ENCODE measurements at places on chromosomes 7 and 10.

- DNase-seq, result no peak
Observed at GRCh38 chr10:673492-673891, 16.0 kb downstream of the DIP2C start.

DNA sequence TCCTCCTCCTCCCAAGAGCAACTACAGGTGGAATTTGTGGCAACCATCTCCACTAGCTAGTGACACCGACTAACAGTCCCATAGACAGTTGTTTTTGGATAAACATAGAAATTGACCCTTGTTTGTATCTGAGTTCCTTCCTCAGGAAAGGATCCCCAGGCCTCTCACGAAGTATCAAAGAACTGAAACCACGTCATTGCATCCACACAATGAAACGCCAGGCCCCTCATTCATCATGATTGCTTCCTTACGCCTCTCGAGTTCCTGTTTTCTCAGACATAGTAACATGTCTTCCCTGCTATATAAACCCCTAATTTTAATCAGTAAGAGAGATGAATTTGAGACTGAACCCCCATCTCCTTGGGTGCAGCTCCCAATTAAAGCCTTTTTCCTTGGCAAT lies 18.1 kb downstream of the SLC35G1 start:
- DNase-seq, result no peak

DNA sequence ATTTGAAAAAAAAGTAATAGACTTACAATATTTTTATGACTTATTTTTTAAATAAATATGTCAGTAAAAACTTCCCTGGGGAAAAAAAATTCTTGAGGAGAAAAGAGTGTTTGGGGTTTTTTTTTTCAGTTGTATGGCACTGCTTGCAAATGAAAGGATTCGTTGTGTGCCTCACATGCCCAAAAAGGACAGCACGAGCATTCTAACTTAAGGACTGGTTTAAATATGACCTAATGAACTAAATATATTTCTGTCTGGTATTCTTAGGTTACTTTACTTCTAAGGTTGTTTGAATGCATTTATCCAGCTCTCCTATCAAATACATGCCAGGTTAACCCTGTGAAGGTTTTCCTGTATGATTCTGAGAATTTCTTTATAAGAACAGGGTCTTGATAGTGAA lies 988 bp upstream of the CD36 start:
- peak; percentile 83 for DNase-seq

DNA sequence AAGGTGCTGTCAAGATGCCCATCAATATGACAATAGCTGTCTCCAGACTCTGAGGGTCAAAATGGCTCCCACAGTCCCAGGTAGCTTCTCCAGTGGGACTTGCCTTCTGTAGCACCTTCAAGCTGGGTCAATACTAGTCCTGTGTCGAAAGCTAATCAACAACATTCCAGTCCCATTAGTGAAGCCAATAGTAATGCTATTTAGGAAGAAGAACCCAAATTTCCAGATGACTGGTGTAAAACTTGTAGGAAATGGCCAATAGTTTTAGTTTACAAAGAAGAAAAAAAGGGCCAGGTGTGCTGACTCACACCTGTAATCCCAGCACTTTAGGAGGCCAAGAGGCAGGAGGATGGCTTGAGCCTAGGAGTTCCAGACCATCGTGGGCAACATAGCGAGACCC lies 2.0 kb upstream of the SPOCK2 start:
- DNase-seq, result no peak

DNA sequence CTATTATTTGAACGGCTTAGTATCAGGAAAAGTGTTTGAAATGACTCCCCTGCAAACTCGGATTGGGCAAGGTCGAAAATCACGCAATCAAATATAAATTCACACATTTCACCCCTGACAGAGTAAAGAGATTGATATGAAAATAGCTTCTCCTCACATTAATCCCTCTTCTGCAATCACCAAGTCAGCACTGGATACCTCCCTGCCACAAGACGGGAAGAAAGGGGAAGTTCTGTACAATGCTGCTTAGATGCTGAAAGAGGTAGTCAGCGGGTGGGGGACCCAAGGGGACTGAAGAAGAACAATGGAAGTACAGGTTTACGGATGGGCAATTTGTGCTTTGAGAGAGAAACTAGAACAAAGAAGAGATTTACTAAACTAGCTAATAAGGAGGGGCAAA lies 72.0 kb upstream of the ANK3 start:
- peak; percentile 73 for DNase-seq

- peak; percentile 82 for DNase-seq
Observed at GRCh38 chr7:80453699-80454340, 58.0 kb downstream of the GNAT3 start.

DNA sequence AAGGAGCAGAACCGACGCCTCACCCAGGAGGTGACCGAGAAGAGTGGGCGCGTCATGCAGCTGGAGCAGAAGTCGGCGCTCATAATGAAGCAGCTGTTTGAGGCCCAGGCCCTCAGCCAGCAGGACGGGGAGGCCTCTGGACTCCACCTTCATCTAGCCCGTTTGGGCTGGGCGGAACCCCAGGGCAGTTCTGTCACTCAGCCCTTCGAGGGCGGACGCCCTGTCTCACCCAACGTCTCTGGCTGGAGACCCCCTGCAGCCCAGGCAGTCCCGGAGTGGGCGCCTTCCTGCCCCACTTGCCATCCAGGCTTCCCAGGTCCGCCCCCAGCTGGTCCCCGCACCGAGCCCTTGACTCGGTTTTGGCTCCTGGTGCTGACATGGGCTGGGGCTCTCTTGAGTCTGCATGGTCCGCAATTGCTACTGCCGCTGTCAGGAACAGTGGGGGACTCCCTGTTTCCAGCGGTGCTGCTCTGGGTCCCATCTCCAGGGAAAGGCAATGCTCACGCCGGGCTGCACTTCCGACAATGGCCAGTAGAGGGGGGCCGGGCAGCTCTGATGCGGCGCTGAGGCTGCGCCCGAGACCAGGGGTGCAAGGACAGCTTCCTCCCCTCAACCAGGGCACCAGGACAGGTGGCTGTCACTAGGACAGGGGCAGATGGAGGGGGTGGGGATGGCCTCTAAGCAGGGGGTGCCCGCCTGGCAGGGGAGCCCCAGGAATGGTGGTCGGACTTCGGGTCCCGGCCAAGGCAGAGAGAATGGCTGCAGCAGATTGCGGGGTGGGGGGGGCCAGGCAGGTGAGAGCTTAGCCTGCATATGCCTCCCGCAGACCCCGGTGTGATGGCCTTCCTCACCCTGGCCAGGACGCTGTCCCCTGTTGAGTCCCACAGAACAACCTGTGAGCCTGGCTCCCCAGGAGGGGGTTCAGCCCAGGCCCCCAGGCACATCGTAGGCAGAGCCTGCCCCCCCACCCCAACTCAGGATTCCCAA lies 71.2 kb upstream of the KCTD7 start:
- DNase-seq, result peak; percentile 69

GRCh38 chr7:79982141-79982770 lies 152.4 kb upstream of the GNAI1 start:
- DNase-seq, result no peak

- DNase-seq, result no peak
Observed at GRCh38 chr10:64109926-64110495, 588.8 kb downstream of the REEP3 start.

DNA sequence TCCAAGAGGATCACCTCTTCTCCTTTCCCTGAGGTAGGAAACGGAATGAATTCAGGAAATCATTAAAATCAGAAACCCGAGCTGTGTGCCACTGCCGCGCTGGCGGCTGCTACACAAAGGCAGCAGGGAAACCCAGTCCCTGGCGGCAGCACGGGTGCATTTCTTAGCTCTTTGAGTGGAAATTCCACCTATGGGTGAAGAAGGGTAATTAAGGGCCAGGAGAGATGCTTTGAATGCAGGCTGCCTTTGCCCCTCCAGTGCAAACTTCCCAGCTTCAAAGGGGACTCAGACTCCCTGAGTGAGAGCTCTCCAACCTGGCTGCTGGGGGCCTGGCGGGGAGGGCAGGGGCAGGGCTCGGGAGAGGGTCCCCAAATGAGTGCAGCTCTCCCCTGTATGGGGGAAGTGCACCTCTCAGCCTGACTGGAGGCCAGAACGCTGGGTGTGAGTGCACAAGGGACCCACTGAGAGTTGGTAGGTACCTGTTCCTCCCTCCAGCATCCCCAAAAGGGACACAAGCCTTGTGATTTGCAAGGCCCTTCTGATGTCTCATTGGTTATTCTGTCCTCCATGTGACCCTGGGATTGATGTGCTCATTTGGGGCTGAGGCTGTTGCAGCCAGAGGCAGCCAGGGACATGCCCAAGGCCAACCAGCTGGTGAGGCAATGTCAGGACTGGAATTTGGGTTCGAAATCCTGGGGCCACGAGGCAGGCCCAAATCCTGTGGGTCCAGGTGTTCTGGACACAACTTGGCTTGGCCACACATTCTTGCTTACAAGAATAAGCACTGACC lies 16.3 kb upstream of the ZMIZ1 start:
- peak; percentile 32 for DNase-seq

DNA sequence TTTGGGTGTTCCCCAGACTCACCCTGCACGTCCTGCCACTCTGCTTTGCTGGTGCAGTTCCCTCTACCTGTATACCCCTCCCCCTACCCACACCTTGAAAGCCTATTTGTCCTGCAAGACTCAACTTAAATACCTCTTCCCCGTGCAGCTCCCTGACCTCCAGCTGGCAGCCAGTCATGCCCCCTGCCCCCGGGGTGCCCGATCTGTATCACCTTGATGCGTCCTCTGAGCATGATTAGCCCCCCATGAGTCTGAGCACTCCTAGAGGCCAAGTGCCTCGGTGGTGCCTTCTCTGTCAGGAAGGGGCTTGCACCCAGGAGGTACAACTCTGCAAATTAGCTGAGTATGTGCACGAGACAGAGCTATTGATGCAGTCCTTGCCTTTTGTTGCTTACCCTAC lies 95.1 kb downstream of the RGS10 start:
- no peak for DNase-seq

DNA sequence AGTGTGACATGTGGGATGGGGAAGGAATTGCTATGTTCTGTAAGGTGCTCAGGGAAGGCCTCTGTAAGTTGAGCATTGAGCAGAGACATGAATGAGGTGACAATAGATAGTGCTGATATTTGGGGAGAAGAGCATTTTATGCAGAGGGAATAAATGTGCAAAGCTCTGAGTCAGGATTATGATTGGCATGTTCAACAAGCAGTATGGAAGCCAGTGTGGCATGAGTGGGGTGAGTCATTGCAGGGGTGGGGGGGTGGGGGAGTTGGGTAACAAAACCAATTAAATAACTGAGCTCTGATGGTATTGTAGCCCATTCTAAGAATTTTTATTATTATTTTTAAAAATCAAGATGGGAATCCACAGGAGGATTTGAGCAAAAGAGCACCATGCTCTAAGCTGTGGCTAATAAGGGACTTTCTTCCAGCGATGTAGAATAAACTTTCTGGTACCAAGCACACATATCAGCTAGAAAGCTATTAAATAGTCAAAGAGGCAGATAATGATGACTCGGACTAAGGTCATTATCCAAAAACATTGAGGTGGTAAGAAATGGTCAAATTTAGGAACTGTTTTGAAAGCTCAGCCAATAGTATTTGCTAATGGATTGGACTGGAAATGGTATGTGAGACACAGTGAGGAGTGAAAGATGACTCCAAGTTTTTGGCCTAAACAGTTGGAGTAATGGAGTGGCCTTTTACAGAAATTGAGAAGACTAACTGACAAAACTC lies 96.4 kb downstream of the PRKG1 start:
- DNase-seq, result no peak

DNA sequence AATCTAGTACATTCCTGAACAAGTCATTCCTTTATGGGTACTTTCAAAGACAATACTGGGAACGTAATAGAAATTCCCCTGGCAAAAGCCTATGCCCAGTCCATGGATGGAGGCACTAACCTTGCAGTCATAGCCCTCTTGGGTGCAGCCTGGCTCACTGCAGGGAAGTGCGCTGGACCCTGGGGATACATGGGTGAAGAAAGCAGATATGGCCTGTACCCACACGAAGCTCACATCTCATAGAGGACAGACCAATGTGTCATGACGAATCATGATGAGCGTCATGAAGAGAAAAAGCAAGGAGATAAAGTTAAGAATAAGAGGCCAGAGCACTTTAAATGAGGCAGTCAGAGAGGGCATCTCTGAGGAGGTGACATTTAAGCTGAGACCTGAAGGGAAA lies 11.8 kb downstream of the PRLHR start:
- no peak for DNase-seq

- no peak for DNase-seq
Observed at GRCh38 chr7:43302211-43302711, 189.8 kb downstream of the HECW1 start.

- DNase-seq, result peak; percentile 94
Observed at GRCh38 chr10:87660484-87661133, 931 bp downstream of the PAPSS2 start.

GRCh38 chr10:102775201-102775934 lies 31.6 kb downstream of the WBP1L start:
- DNase-seq, result no peak

DNA sequence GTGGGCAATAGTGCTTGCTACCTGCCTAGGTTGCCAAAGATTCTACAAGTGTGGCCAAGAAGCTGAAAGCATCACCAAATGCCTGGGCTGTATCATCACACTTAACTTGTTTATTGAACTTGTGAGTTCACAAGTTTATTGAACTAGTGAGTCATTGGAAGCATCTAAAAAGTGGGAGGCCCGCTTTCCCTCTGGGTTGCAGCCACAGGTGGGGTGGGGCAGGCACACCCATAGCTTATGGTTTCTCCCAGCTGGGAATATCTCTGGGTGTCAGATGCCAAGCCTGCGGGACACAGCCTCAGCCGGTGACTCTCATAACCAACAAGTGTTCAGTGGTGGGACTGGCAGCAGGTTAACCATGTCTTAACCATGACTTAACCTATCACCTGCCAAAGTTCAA lies 145.9 kb upstream of the FAM13C start:
- DNase-seq, result no peak

DNA sequence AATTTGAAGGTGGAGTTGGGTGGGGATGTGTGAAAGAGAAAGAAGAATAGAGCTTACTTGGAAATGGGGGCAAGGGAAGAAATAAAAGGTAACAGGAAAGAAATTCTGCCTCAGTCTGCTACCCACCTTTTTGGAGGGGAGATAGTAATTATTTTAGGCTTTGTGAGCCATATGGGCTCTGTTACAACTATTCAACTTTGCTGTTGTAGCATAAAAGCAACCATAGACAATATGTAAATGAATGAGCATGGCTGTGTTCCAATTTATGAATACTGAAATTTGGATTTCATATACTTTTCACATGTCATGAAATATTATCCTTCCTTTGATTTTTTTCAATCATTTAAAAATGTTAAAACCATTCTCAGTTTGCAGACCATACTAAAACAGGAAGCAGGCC lies 176.9 kb downstream of the HPSE2 start:
- no peak for DNase-seq

DNA sequence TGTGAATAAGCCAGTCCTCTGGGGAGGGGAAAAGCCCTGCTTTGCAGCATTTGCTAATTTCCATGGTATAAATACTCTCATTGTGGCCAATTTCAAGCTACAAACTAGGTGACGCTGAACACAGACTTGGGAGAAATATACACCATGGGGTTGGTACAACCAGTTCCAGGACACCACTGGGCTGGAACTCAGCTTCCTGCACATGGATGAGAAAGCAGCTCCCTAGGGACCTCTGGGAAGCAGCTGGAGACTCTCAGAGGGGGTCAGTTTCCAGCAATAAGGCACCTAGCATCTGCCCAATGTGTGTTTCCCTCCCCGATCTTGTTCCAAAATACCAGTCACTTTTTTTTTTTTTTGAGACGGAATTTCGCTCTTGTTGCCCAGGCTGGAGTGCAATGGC lies 56.8 kb upstream of the WDR11 start:
- no peak for DNase-seq

Measured in OCI-M1 (cell line).